Stimulated activated CD8-positive, alpha-beta memory T cell treated with anti-CD3 and anti-CD28 coated beads, Interleukin-4, amount 100 ng/mL, for 4 hours (primary cell): ENCODE measurements at places on chromosomes 11 and 22.

GRCh38 chr22:35033635-35034296, 32.2 kb upstream of the ISX start:
- DNase-seq = no peak

GRCh38 chr11:76238551-76238950, 32.2 kb upstream of the WNT11 start:
- no peak for DNase-seq

DNA sequence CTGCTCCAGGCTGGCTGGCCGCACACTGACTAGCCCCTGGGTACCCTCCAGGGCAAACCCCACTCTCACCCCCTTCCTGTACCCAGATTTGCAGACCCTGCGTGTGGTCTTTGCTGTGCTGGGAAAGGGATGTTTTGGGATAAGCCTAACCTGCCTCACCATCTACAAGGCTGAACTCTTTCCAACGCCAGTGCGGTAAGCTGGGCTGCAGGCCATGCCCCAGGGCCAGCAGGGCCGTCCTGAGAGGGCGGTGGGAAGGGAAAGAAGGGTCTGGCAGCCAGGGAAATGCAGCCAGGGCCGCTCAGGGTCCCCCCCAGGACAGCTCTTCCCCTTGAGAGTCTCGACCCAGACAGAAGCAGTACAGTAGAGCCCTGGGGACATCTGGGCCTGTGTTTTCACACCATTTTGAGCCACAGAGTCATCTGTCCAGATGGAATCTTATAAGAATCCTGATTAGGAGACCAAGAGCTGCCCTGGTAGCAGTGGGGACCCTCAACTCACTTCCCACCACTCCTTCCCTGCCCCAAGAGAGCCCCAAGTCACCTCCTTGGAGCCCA, 22.4 kb upstream of the SLC22A12 start:
- no peak for DNase-seq

DNA sequence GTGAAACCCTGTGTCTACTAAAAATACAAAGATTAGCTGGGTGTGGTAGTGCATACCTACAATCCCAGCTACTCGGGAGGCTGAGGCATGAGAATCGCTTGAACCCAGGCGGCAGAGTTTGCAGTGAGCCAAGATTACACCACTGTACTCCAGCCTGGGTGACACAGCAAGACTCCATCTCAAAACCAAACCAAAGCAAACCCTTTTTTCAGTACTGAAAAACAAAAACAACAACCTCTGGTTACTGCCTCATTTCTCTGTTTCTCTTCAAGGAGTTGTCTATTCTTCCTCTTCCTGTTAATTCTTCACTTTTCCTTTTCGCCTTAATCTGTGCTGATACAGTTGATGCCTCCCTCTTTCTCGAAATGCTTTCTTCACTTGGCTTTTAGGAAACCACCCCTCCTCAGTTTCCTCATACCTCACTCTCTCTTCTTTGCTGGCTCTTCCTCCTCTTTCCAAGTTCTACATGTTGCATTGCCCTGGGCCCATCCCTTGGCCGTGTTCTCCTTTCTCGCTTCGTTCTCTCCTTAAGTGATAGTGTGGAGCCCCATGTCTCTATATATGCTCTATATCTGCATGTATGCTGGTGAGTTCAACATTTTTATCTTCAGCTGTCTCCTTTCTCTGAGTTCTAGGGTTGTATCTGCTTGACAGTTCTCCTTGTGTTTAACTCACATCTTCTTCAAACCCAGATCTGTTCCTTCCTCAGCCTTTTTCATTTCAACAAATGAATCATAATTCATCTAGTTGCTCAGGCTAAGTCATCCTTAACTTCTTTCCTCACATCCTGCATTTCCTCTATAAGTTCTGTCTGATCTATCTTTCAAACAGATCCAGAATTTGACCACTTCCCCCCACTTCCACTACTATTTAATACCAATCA, 37.1 kb downstream of the NUCB2 start:
- no peak for DNase-seq

- no peak for DNase-seq
Observed at GRCh38 chr22:39253435-39254070, 8.8 kb upstream of the PDGFB start.

- DNase-seq = no peak
Observed at GRCh38 chr11:80868831-80869230, 1428.0 kb upstream of the TENM4 start.

DNA sequence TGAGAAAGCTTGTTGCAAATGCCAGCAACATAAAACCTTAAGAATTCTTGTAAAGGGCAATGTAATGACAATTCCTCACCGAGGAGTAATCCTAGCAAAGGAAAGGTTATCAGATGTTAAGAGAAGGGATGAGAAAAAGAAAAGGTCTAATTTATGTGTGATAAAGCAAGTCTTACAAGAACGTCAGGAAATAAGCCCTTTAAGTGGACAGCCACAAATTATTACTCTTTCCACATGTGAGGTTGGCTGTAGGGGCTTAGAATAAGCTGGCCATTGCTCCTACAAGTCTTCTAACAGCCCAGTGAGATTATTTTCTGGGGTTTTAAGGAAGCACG, 9.3 kb downstream of the LAYN start:
- DNase-seq = no peak

- no peak for DNase-seq
Observed at GRCh38 chr11:76903325-76903724, 42.6 kb downstream of the ACER3 start.

GRCh38 chr11:11163236-11163635, 189.8 kb downstream of the CSNK2A3 start:
- no peak for DNase-seq

- no peak for DNase-seq
Observed at GRCh38 chr11:1453611-1454034, 33.0 kb downstream of the MOB2 start.

DNA sequence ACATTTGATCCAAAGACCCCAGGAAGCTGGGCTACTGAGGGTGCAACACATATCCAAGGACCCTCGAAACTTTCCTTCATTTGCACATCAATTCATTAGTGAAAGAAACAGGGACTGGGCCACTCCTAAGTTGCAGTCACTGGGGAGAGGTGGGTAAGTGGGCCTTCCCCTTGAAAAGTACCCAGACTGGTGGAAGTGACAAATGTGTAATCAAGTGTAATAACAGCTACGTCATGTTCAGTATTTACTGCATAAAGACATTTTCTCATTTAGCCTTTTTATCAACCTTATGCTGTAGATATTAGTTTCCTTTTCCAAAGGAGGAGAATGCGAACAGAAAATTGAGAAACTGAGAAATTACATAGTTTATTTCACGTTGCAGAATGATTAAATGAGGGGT, 101.9 kb upstream of the OLFML1 start:
- DNase-seq = no peak

DNA sequence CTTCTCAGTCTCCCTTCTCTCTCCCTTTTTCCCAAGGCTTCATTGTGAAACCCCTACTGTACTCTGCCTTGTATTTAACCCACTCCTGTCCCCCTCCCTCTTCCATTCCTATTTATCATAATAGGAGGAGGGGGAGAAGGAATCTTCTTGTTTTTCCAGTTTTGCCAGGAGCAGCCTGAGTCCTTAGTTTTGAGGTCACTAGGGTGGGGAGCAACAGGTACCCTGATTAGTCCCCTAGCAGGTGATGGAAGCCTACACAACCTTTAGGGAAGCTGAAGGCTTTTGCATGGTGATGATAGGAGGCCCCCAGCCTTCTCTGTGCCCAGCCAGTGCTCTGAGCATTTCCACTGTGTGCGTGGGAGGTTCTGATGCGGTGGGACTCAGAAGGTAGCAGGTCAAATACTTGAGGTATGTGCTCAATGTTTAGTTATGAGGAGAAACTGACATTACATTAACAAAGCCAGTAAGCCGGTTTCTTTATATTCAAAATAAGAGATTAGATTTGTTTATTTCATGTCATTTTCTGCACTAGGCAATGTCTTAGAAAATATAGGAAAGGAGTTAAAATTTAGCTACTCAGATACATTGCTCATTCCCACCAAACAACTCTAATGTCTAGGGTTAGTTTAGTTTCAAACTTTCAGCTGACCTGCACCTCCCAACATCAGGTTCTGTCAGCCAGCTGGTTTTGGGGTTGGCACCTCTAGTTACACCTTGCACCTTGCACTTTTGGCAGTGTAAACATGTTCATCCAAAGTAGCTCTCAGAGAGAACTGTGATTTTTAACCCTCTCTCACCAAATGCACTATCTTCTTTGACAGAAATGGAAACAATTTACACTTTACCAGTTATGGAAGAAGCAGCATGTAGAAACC, 26.0 kb downstream of the PARVA start:
- DNase-seq = no peak

DNA sequence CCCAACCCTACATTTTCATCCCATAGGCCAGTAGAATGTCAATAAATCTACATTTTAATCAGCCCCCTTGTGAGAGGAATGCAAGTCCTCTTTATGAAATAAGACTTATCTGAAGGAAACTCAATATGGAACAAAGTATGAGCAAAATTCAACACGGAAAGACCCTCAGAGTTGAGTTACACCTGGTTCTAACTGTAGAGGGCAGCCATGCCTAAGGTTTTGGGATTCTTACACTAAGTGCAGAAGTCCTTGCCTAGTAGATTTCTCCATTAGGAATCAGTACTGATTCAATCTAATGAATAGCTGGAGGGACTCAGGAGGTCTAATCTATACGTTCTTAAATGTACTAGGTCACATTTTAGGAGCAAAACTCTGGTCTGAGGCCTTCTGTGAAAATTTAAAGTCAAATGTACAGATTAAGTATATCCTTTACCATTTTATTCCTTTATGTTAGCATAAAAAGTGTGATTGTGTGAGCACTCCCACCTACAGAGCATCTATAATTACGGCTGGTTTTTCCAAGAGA, 904.5 kb downstream of the DLG2 start:
- DNase-seq = no peak

- no peak for DNase-seq
Observed at GRCh38 chr11:116955548-116955947, 118.1 kb upstream of the APOA1 start.

DNA sequence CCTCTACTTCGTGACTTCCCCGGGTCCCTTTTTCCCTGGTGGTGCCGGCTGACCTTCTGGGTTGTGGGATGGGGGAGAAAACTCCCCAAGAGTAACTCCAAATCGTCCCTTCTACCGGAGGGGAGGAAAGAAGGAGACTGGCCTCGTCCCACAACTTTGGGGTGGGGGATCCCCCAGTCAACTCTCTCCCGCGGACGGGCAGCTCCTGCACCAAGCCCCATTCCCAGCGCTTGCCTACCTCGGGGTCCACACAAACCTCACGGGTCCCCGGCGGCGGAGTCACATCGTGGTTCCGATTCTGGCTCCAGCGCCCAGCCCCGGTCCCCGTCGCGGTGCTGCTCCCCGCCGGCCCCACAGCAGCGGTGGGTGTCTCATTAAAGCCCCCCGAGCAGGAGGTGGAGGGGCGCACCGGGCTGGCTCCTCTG, 317 bp downstream of the BDNF start:
- DNase-seq = no peak

- no peak for DNase-seq
Observed at GRCh38 chr11:129699711-129700304, 115.8 kb upstream of the TMEM45B start.

- no peak for DNase-seq
Observed at GRCh38 chr22:16774911-16775500, 50.2 kb downstream of the XKR3 start.

DNA sequence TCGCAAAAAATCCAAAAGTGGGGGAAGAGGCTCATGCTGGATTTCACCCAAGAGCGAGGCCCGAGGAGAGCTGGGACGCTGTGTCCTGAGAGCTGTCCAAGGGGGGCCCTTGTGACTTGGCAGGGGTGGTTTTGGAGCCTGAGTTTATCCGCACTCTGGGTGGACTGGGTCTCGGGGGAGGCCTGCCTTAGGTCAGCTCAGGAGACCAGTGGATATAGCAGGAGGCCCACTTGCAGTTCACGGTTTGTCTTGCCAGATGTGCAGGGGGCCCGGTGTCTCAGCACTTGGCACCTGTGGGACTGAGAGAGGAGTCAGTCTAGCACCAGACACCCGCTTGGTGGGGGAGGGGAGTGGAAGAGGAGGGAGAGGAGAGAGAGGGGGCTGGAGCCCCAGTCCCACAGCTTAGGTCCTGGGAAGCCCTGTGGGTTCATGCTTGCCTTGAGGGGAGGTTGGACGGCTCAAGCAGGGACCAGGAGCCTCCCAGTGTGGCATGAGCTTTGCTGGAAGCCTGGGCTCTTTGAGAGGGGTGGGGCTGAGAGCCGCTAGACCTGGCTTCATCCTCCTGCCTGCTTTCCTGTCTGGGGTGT, 33.4 kb downstream of the PARVB start:
- no peak for DNase-seq

- DNase-seq = no peak
Observed at GRCh38 chr11:46489656-46490560, 98.3 kb upstream of the CHRM4 start.

- no peak for DNase-seq
Observed at GRCh38 chr11:121453589-121454299, 977 bp upstream of the SORL1-AS1 start.

DNA sequence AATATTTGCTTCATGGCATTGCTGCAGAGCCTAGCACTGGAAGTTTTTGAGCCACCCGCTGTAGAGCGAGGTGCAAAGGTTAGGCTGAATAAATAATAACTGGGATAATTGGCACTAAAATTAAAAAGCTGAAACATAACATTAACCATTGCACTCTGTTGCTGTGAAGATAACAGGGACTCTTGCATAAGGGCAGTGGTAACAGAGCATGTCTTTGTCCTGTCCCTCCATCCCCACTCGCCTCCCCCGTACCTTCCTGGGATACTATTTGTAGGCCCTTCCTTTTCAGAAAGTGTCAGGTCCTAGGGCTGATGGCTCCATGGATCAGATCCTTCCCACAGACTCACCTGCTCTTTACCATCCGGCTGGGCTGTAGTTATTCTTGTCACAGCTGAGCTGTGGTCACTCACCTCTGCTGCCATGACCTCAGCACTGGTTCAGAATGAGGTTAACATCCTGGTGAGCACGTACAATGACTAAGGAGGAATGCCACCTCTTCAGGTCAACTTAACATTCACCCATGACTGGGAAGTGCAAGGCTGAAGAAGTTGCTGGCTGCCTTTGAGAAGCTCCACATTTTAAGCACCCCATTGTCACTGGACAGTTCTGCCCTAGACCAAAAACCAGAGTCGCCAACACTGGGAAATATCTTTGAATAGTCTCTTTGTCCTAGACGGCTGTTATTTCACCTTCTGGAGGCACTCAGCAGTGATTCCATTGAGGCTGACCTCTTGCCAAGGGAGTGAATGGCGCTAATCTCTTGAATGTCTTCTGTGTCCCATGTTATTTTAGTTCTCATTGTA, 103.2 kb upstream of the KIRREL3 start:
- DNase-seq = no peak

DNA sequence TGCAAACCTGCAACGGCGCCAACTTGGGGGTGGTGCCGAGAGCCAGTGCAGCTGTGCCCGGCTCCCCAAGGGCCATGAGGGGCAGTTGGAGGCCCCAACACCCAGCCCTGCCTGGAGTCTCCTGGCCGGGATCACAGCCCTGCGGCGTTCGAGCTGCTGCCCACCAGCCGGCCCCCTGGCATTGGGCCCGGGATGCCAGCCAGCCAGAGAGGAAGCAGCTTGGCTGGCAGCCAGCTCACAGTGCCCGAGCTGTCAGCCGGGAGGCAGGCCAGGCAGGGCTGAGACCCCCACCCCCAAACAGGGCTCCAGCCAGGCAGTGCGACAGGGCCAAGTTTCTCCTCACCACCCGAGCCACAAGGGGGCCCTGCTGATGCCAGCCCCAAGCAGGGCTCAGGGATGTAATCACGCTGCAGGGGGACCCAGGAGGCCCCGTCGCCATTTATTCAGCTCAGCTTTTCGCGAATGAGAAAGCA, 26.0 kb upstream of the TCF20 start:
- DNase-seq = no peak
